ENCODE measurements at places on chromosomes 3 and 15. TPM values are rescaled to one million over a fixed set of nuclear protein-coding genes. Genes with fewer than 3 reads are reported as not detected.

- DNase-seq, result no peak
Observed at GRCh38 chr3:27479806-27480543, 4.2 kb downstream of the SLC4A7 start.

DNA sequence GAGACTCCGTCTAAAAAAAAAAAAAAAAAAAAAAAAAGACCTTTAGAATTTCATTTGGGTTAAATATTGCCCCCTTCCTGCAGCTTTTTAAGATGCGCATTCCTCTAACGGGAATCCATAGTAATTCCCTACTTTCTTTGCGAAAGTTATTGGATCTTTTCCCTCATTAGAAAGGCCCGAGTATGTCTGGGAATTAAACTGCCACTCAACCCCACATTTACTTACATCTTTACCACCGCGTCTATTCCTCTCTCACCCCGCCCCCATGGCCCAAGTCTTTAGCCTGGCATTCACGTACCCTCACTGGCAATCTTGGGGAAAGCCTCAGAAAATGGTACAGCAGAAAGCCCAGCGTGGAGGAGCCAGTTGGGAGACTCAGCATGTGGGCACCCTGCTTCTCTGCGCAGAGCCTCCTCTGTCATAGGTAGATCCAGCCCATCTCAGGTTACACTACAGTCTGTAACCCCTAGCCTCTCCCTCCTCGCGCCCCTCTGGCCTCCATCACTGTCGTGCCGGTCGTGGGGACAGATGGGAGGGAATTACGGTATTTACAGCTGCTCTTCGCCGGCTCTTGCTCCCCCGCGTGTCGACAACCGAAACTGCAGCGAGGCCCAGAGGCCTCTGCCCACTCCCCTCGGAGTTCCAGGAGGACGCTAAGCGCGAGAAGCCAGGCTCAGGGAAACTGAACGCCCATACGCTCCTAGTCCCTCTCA is 6.4 kb upstream of the ANKDD1A start:
- peak; percentile 98 for DNase-seq

DNA sequence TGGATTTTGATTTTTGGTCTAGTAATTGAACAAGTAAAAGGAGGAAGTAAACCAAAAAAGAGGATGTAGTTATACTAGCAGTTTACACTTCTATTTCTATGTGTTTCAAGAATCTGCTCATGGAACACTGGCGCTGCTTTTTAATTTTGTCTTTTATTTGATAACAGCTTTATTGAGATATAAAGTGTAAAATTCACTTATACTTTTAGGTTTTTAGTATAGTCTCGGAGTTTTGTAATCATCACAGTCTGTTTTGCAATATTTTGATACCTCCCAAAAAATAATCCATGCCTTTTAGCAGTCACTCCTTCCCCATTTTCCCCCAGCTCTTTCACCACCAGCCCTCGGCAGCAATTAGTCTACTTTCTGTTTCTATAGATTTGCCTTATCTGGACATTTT is 18.0 kb downstream of the UBE2E2 start:
- DNase-seq, result no peak

DNA sequence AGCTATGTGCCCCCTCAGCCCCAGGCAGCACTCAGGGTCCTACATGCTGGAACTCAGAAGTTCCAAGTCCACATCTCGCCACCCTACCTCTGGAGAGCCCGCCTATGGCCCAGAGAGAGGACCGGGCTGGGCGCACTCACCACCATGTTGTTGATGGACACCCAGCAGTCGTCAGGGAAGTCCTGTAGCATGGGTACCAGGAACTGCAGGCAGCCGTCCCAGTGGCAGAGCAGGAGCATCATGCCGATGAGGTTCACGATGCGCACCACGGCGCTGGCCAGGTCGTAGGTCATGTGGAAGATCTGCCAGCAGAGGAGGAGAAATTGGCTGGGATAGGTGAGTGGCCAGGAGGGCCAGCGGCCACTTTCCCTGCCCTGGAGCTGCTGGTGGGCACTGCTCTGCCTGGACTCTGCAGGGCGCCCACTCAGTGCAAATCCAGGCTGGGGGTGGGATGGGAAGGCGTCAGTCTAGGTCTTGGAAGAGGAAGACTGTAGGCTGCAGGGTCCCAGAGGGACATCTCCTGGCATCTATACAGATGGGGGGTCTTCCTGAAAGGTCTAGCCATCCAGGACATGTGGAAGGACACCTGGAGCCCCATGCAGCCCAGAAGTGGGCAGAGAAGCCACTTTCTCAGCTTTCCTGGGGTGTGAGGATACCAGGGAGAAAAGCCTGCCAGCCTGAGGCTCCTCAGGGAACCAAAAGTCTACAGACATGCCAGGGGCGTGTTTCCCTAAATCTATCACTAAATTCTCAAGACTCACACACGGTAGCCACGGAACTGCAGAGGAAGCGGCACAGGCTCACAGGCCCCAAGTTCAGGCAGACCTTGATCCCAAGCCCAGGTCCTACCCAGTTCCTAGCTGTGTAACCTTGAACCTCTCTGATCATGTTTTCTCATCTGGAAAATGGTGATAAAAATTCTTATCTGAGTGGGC is 36.5 kb downstream of the HCN4 start:
- DNase-seq, result no peak

GRCh38 chr3:196968233-196969133 is at the start of gene PIGZ:
Gene PIGZ (minus strand): TSS chr3:196968833. CDS start chr3:196952031, 16,802 bp downstream.
- DNase-seq, result no peak

- no peak for DNase-seq
Observed at GRCh38 chr3:80855482-80855881, 906.0 kb downstream of the GBE1 start.

Gene PLA2G4B
- 6.3 TPM for total RNA-seq

Gene ZNF502
- total RNA-seq, result not detected

Gene SLC27A2
- 6.2 TPM for total RNA-seq

Gene UROC1
- total RNA-seq, result not detected

Measured in H9 (cell line).